ENCODE measurements at places on chromosomes 1 and 21.

DNA sequence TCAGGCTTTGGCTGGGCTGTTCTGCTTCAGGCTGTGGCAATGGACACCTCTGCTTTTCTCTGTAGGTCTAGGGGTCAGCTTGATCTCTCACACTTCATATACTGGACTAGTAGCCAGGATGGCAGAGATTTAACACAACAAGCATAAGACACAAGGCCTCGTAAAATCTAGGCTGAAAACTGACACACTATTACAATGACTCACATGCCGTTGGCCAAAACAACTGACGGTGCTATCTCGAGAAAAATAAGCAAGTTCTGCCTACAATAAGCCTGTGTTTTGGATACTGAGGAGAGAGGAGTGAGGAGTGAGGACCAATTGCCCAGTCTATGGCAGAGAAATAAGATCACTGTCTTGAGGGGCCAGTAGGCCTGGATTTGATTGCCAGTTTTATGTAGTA is 840.7 kb upstream of the ADAMTS5 start:
- no peak for DNase-seq

- peak; percentile 87 for DNase-seq
Measured at GRCh38 chr1:25037174-25038074, 107.3 kb upstream of the RUNX3 start.

DNA sequence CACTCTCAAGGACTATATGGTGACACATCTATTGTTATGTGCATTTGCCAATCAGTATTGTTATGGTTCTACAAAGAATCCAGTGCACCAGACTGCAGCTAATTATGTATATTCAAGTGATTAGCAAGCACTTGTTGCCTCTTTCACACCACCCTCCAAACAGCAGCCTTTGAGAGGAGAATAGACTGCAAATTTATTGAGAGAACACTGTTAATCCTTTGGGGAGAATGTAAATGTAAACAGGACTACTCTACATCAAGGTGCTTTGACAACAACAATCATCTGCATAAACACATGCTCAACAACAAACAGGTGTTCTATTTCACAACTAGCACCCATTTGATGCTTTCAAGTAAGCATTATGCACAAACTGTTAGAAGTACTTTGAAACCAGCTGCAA is 117.4 kb downstream of the AKT3 start:
- no peak for DNase-seq

- no peak for DNase-seq
Measured at GRCh38 chr1:168453056-168453455, 90.7 kb downstream of the XCL2 start.

GRCh38 chr1:60052601-60053000 is 21.0 kb downstream of the C1orf87 start:
- DNase-seq = no peak

- DNase-seq = no peak
Measured at GRCh38 chr1:194533641-194534040, 1347.2 kb upstream of the B3GALT2 start.
